ENCODE measurements at places on chromosomes 11 and 22. TPM values are rescaled to one million over a fixed set of nuclear protein-coding genes. Genes with fewer than 3 reads are reported as not detected.

Gene MS4A6E
- total RNA-seq = not detected

Gene MYOD1
- not detected for total RNA-seq

Gene CWF19L2
- total RNA-seq = 16.5 TPM

Gene P2RY2
- total RNA-seq = not detected

GRCh38 chr22:40128989-40129388 is 48.7 kb upstream of the TNRC6B start:
- peak; percentile 31 for DNase-seq

DNA sequence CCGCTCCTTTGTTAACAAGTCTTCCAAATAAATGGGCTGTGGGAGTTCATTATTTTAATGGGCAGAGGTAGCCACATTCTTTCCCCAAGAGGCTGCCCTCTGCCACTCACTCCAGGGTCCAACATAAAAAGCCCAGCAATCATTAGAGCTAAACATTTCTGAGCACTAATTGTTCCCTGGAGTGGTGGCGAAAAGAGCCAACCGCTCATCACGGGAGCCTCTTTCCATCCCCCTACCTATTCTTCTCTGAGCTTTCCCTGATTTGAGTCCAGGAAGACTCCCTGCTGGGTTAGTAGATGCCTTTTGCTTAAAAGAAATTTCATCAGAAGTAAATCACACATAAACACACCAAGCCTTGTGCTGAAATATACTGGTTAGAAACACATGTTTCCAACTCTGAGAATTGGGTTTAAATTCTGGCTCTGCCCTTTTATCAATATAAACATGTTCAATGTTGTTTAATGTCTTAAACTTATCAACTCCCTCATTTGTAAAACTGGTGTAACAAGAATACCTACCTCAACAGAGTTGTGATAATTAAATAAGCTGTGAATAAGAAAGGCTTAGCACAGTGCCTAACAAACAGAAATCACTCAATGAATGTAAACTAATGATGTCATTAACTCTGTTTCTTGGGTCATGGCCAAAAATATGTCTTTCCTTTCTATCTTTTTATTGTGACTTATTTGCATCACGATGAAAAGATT is at the start of gene OR5A2:
TSS of gene OR5A2 (minus strand) at position 53 of the 707 bp plus-strand sequence. CDS start 3,460 bp downstream, outside the sequence.
- no peak for DNase-seq

DNA sequence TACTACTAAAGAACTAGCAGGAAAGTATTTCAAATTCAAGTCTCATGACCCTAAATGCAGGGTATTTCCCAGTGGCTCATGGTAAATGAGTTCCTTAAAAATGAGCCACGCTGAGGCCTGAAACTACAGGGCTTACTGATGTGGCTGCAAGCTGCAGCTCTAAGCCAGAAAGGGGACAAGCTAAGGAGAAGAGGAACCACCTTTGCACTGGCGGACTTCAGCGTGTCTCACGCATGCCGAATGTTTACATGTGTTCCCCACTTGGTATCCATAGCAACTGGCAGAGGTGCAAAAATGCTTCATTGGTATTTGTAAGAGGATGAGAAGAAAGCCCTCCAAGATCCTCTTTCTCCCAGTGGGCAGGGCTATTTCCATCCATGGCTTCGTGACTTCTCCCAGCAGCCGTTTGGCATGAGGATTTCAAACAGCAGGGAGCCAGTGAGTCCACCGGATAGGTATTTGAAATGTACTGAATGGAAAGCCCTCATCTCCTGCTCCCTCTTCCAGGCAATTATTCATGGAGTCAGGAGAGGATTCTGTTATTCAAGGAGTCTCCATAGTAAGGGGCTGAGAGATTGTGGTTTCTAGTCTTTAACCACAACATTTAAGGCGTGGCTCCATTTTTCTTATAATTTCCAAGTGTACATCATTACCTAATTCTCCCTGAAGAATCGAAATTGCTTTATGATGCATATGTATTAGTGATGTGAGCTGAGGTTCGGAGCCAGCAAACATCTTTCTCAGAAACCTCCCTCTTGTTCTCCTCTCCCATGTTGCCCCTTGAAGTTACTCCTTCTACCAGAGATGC is 55.3 kb upstream of the CD44 start:
- peak; percentile 70 for DNase-seq

- peak; percentile 11 for DNase-seq
Observed at GRCh38 chr11:20156280-20156875, 3.9 kb downstream of the DBX1 start.

DNA sequence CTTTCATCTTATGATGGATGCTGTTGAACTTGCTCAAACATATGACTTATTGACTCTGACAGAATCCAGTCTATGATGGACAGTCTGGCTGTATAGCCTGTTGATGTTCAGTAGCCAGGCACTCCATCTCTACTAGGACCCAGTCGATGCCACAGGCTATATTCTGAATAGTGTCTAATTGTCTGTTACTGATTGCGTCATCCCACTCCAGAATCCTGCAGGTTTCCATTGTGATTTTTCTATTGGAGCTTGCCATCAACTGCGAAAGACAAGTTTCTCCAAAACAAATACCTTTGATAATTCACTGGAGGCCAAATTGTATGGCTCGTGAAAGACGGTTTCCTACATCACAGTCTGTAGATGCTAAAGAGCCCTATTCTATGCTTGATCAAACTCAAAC is 481.7 kb upstream of the CHORDC1 start:
- no peak for DNase-seq

DNA sequence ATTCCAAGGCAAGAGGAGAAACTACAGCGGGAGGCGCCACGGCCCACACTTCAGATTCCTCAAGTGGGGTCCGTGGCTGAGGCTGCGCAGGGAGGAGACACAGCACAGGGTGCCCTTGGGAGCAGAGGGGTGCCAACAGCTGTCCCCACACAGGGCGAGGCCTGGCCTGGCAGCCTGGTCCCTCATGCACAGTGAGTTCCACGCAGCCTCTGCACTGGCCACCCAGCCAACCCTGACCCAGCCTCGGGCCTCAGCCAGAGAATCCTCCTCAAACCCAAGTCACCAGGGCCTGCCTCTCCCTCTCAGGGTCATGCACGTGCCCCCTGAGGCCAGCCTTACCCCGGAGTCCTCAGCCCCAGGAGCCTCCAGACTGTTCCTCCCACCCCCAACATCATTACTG is 22.4 kb upstream of the MOB2 start:
- no peak for DNase-seq

DNA sequence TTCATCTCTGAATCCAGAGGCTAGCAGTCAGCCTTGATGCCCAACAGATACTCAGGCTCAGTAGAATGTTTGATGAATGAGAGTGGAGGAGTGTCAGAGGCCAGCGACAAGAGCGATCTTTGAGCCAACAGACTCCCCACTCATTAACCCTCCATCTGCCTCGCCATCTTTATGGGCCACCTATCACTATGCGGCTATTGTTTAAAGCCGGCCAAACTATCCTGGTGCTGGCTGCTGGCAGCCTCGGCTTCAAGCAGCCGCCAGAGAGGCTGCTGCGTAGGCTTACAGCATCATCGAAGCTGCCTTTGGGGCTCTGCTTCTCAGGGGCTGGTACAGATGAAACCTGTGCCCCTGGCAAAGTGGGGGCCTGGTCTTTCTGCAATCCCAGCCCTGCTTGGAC is 525.6 kb downstream of the INSC start:
- no peak for DNase-seq

- DNase-seq = no peak
Observed at GRCh38 chr11:85863855-85864254, 8.7 kb downstream of the CCDC83 start.

DNA sequence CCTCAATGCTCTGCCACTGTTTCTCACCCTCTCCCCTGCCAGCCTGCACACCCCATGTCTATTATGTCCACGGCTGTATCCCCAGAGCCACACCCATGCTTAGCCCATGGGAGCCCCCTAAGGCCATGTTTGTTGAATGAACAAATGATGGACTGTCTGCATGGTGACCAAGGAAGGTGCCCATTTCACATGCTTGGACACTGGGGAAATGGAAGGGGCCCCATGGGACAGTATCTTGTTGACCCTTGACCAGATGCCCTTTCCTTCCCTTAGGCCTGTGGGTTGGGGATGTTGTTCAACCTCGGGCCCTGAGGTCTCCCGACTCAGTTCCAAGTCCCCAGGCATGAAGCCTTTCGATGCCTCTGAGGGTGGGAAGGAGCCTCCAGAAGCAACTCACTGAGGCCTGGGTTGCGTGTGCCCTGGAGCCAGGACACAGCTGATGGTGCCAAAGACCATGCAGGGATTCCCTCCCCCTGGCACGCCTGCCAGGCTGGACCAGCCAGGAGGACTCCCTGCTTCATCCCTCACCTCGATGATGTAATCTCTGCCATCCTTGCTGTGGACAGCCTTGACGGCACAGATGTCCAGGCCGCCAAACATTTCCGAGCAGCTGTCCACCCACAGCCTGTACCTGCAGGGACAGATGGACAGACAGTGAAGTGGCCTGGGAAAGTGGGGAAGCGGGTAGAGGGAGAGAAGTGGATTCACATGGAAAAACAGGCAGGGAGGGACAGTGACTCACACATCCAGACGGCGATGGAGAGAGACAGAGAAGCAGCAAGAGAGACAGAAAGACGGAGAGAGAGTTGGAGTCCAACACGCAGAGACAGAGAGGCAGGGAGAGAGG is 58.9 kb downstream of the FBXO7 start:
- DNase-seq = no peak
